Stimulated activated CD4-positive, alpha-beta T cell treated with anti-CD3 and anti-CD28 coated beads, Interleukin-1b, Interleukin-23, amount 100 ng/mL, for 1 hour (primary cell): ENCODE measurements at places on chromosomes 3 and 15.

DNA sequence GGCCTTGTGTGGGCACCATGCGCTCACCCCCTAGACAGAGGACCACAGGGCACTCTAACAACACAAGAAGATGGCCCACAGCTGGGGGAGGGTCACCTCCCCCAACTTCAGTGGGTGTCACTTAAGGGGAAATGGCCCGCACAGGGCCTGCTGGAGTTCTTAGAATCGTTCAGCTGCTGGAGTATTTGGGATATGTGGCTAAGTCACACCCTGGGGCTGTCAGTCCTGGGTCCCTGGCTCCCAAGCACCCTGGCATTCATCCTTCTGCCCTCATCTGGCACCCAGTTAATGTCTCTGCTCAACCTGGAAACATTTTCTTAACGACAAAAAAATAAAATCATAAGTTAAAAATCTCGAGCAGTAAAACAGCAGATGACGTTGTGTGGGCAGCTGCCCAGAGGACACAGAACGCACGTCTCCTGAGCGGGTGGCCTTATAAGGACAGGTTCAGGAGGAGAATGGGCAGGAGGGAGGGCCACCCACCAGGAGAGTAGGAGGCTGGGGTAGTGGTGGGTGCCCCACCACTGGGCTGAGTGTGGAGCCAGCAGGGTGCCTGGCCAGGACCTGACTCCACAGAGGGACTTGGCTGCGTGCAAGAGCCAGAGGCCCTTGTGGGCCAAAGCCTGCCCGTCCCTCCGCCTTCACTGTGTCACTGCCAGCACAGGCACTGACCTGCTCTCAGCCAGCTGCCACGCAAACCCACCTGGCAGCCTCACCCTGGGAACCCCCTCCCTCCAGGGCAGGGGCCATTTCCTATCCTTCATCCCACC is 11.5 kb downstream of the KBTBD13 start:
- DNase-seq = no peak

- no peak for DNase-seq
Measured at GRCh38 chr3:61729038-61729634, 167.8 kb downstream of the PTPRG start.

GRCh38 chr15:58770519-58770856 is 614 bp upstream of the MINDY2 start:
- DNase-seq = no peak

DNA sequence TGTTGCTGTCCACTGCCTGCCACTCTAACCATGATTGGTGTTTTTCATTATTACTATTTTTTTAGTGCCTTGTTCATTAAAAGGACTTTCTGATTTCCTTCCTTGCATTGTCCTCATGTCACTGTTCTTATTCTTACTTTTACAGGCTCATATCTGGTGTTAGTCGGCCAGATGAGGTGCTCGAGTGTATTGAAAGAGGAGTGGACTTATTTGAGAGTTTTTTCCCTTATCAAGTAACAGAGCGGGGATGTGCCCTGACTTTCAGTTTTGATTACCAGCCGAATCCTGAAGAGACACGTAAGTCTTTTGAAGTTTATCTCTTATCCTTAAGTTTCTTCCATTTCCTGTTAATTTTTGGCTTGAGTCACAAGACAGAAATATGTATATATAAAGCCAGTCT is 23.2 kb downstream of the QTRT2 start:
- no peak for DNase-seq

GRCh38 chr3:279325-279724 is 82.8 kb downstream of the CHL1 start:
- no peak for DNase-seq

- no peak for DNase-seq
Measured at GRCh38 chr3:48591886-48592518, 3.1 kb downstream of the COL7A1 start.

- DNase-seq = no peak
Measured at GRCh38 chr3:10743366-10744097, 72.5 kb upstream of the SLC6A11 start.

DNA sequence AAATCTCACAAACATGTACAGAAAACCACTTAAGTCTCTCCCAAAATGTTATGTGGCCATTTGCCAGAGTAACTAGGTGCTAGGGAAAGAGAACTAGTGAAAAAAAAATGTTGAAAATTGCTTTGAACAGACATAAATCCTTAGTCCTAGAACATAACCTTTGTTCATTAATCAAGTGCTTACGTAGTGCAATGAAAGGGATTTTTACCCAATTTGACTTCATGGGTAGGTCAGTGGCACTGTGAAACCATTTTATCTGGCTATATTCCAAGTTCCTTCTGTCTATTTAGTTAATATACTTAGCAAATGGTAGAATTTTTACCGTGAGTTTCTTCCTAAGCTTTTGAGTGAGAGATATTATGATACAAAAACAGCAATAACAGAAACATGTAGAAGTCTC is 209.4 kb downstream of the DIPK2A start:
- no peak for DNase-seq

GRCh38 chr3:69926385-69926784 is 73.1 kb upstream of the SAMMSON start:
- DNase-seq = no peak
